ENCODE measurements at places on chromosomes 3 and 15. TPM values are rescaled to one million over a fixed set of nuclear protein-coding genes. Genes with fewer than 3 reads are reported as not detected.

Gene PLA2G4E
- polyA plus RNA-seq: 0.43 TPM

Gene GNAT1
- not detected for polyA plus RNA-seq

Gene PSMA4
- polyA plus RNA-seq: 241 TPM

DNA sequence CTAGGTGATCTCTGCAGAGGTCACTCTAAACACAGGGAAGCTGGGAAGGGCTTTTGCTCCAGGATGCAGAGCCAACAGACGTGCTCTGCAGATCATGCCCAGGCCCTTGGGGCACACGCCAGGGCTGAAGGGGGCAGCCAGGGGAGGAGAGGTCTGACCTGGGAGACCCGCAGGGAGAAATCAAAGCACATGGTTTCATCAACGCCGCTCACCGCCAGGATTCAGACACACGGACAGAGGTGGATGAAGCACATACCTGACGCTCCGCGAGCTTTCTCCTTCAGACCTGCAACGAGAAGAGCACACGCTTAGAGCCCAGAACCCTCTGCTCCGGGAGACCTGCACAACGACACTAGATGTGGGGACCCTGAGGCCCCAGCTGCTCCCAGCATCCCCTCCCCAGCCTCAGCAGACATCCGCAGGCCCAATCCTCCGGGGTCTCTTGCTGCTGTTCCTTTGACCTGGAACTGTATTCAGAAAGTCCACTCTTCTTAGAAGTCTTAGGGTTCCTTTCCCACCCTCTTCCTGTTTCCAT, 90.7 kb upstream of the IQSEC1 start:
- DNase-seq: no peak

- DNase-seq: peak; percentile 86
These were observed 111.2 kb downstream of the LSM3 start for GRCh38 chr3:14289590-14290461.

GRCh38 chr3:109387201-109387600, 49.9 kb upstream of the DPPA4 start:
- DNase-seq: no peak

GRCh38 chr3:158663246-158663645, 9.2 kb downstream of the LXN start:
- no peak for DNase-seq

DNA sequence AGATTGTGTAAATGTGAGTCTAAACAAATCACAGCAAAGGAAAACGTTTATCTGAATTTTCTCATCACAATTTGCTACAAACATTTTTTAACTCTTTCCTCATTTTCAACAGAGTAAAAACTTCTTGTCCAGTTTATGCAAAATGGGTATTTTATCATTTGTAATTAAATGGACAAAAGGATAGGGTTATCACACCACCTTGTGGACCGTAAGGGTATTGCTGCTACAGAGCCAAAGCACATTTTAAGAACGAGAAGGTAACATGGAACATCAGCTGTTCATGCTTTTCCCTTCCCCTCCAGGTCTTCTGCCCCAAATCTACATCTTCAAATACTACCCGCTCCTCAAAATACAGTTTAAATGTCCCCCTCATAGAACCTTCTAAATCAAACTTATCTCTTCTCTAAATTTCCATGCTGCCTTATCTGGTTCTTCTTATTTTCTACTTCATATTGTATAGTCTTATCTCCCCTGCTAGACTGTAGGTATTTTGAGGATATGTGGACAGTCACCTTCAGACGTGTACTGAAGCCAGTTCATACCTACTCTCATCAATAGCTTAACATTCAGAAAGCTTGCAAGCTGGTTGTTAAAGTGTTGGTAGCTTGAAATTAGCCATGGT, 12.8 kb upstream of the SETMAR start:
- peak; percentile 33 for DNase-seq

DNA sequence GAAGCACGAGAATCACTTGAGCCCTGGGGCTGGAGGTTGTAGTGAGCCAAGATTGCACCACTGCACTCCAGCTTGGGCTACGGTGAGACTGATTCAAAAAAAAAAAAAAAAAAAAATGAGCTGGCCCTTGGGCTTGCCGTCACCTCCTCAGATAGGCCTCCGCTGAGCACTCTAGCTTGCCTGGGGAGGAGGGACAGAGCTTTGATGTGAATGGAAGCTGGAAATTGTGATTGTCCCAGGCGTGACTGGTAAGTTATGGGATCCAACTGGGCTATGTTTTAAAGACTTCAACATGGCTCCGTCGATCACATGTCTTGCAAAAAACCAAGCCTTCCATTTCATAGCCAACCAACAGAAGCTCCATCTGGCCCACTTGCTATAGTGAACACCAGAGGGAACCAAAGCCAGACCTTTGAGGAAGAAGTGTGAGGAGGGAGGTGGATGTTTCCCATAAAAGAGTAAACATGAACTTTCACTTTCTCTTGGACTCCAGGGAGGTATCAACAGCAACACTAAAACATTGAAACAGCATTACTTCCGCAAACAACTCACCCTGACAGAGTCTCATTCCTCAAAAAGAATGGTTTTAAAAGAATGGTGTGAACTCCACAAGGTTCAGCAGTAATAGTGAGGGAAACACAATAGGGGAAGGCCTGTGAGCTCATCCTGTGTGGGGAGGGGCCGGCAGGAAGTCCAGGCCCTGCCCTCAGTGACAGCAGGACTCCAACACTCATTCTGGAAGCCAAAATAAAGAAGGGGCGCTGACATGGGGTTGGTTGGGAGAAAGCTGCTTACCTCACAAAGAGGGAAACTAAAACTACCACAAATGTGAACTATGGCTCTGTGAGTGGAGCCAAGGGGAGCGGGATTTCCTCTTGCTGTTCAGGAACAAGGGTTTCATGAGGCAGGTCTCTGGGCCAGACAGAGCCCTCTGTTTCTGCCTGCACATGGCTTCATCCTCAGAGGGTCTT, 59.2 kb upstream of the IL12A start:
- DNase-seq: peak; percentile 17
